Mononuclear cell (primary cell): ENCODE measurements at places on chromosomes 7 and 10. TPM values are rescaled to one million over a fixed set of nuclear protein-coding genes. Genes with fewer than 3 reads are reported as not detected.

CALML3 gene
- total RNA-seq, result not detected

FAM25A gene
- not detected for total RNA-seq

ACTR3C gene
- 9.3 TPM for total RNA-seq

MSS51 gene
- 0.73 TPM for total RNA-seq

UBTD1 gene
- 6.3 TPM for total RNA-seq

TFR2 gene
- 0.31 TPM for total RNA-seq

AKR1C4 gene
- 0.21 TPM for total RNA-seq

PDK4 gene
- total RNA-seq, result 1.2 TPM

NPSR1 gene
- not detected for total RNA-seq

OIT3 gene
- 0.21 TPM for total RNA-seq

CEP55 gene
- total RNA-seq, result 0.42 TPM

SEPTIN7 gene
- total RNA-seq, result 306 TPM

OR6B1 gene
- total RNA-seq, result under 0.01 TPM

PRPS1L1 gene
- 0.31 TPM for total RNA-seq
